ENCODE measurements at places on chromosomes 2 and 18.

GRCh38 chr2:128599700-128600099 is 281.0 kb upstream of the HS6ST1 start:
- no peak for DNase-seq

DNA sequence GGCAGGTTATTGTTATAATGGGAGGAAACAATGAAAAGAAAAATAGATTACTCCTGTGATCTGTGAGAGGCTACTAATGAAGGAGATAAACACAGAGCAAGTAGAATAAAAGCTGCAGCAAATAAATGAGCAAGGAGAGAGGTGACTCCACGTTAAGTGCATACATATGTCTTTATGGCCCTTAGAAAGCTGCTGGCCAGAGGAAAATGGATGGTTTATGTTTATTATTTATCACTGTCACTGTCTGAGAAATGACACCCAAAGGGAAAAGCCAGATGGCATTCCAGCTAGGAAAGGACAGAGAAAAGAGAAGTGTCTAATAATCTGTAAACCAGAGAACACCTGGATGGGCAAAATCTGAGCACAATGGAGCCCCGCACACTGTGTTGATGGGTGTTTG is 122.9 kb upstream of the DDX18 start:
- no peak for DNase-seq

- DNase-seq, result no peak
Measured at GRCh38 chr2:178306352-178307073, 112.2 kb downstream of the OSBPL6 start.

- no peak for DNase-seq
Measured at GRCh38 chr2:225379856-225380255, 19.7 kb upstream of the NYAP2 start.

DNA sequence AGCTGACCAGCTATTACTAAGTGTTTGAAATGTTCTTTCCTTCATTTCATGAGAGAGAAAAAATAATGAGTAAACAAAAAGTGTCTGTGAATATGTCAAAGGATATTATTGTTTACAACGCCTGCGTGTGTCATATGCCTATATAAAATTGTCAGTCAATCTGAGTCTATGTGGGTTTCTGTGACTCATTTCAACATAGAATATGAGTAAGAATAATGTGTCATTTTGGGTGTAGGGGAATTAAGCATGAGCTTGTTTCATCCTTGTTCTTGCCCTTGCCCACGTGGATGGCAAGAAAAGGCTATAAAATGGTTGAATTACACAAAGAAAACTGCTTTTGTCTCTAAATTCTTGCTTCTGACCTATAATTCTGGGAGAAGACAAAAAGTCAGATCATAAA is 466.0 kb downstream of the PTH2R start:
- no peak for DNase-seq

DNA sequence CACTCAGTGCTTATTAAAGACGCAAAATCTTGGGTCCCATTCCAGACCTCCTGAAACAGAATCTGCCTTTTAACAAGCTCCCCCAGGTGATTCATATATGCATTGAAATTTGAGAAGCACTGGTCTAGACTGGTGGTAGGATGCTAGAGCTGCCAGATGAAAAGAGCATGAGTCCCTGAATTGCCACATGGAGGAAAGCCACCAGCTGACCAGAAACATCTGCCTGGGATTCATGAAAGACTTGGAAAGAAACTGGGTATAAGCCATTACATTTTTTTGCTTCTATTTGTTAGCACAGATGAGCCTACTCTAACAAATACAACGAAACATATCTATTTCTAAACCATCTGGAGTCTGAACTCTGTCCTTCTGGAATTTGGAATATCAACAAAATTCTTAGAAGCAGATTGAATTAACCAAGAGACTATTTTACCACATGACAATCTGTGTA is 228.9 kb downstream of the RBM43 start:
- DNase-seq, result no peak
